Stimulated activated CD4-positive, alpha-beta T cell treated with anti-CD3 and anti-CD28 coated beads, TNF-alpha, amount 100 ng/mL, for 4 hours (primary cell): ENCODE measurements at places on chromosomes 4 and X.

DNA sequence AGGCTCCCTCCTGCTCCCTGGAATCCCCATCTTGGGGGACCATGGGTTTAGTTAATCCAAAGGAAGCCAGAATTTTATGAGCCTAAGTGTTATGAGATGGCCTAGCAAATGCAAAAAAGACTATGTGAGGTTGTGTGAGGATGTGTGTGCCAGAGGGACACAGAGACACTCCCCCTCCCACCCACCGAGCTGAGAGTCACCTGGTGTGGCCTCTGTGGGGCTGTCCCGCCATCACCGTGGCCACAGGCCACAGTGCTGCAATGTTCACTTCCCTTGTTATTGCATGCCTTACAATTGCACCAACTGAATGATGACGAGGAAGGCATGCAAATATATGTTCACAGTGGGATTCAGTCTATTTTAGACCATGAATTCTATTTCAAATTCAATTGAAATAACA lies 601 bp upstream of the FGFBP2 start:
- no peak for DNase-seq

DNA sequence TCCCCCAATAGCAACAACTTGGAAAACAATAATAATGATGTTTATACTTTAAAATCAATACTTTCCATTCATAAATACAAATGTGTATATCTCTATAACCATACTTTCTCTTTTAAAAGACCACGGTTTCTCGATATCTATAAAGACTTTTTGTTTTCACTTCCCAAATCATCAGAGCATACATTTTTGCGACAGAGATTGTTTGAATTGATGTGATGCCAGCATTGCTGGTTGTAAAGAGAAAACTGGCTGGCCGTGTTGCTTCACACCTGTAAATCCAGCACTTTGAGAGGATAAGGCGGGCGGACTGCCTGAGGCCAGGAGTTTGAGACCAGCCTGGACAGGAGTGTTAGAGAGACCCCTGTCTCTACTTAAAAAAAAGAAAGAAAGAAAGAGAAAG lies 77.6 kb upstream of the ZNF518B start:
- no peak for DNase-seq

- DNase-seq = no peak
These were observed 270.6 kb downstream of the NR3C2 start for GRCh38 chr4:148171596-148171995.

DNA sequence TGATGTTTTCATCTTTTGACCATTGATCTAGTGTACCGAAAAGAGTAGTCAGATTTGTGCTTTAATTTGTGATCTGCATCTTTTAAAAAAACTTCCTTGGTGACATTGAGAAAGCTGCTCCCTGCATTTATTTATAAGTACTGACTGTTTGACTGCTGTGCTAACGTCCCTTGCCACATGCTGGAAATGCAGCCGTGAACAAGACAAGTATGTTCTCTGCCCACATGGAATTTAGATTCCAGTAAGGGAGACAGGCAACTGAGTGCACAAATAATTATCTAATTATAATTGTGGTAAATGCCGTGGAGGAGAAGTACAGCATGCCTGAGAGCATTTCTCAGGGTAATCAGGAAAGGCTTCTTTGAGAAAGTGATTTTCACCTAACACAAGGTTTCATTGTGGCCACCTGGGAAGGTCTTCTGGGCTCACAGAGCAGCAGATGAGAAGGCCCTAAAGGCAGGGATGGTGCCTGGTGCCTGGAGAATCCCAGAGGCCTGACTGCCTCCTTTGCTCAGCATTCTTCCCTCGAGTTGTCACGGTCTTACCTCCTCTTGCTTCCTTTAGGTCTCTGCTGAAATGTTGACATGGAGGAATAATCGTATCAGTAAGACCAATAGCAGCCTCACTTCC lies 55.8 kb downstream of the PTTG2 start:
- no peak for DNase-seq

DNA sequence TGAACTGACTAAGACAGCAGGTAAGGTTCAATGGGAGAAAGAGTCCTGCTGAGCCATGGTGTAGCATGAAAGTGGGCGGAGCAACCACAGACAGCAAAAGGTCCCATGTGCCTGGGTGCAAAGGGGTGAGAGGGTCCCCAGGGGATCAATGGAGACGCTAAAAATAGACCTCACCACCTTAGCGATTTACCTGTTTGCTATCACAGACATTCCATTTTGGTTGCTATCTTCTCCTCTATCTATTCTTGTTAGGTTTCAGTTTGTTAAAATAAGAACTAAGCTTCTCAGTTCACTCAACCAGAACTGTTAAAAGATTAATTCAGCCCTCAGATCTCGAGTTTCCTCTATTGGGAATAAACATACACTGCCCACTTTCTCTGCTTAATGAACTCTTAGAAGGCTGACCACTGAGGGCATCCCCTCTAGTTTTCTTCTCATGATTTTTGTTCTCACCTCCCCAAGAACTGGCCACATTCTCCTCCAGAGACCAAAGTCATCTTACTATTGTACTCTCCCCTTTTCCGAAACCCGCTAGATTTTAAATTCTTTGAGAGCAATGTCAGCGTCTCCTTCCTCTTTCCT lies 136.7 kb downstream of the PARM1 start:
- no peak for DNase-seq

- DNase-seq = no peak
These were observed 252.6 kb downstream of the ANKRD50 start for GRCh38 chr4:124459941-124460310.

DNA sequence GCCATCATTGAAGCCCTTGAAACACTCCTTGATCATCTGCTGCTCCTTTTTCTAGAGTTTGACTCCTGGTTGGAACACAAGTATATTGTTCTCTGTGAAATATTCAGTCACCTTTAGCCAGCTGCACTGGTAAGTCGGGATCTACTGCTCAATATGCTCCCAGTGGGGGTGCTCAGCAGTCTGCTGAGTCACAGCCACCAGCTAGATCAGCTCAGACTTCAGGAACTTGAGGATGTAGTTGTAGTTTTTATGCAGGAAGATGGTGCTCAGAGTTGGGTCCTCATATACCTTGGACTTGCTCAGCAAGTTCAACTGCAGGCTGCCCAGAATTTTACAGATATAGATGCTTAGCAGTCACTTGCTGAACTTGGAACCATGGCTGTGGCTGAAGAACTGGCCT lies 202.5 kb upstream of the RPL34 start:
- no peak for DNase-seq

GRCh38 chr4:163694385-163694784 lies 199.9 kb downstream of the TMA16 start:
- no peak for DNase-seq
